Activated CD4-positive, CD25-positive, alpha-beta regulatory T cell treated with anti-CD3 and anti-CD28 coated beads, Interleukin-2, amount 50 U/mL, for 16 hours (primary cell): ENCODE measurements at places on chromosomes 1 and 21.
A peak's percentile ranks its signal among the peaks of the same experiment; 100 is the strongest.

- DNase-seq, result no peak
These were observed 1.3 kb downstream of the EFCAB14 start for GRCh38 chr1:46717654-46718053.

GRCh38 chr1:15816674-15817073, 9.2 kb upstream of the UQCRHL start:
- DNase-seq, result no peak

- no peak for DNase-seq
These were observed 55.6 kb downstream of the SUCO start for GRCh38 chr1:172588296-172589291.

GRCh38 chr1:10866321-10867093, 70.1 kb upstream of the CASZ1 start:
- no peak for DNase-seq

- no peak for DNase-seq
These were observed 35.9 kb upstream of the KIF21B start for GRCh38 chr1:201059401-201059800.

DNA sequence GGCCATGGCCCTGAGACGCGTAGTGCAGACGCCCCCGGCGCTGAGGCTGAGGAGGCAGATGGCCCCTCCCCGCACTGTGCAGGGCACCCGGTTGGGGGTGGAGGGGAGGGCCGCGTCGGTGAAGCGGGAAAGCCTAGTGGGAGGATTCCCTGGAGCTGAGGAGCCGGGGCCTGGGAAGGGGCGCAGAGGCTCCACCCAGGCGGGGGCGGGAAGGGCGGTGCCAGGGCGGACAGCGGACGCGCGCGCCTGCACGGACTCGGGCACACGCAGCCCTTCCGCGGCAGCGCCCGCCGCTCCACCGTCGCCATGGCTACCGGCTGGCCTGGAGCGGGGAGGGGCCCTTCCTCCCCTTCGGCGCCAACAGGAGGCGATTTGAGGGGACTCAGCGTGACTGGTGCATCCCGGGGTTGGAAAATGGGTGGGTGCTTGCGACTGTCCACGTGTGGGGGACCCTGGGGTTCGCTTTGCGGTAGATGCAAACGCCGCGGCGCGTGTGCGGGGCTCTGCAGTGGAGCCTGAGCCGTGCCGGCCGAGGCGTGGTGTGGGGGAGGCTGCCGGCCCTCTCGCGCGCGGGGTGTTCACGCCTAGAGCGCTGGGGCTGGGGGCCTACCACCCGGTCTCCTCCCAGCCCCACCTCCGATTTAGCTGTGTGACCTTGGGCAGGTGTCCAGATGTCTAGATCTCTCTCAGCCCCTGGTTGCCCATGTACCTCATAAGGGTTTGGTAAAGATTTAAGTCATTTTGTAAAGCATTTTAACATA, 35.1 kb downstream of the PTPRF start:
- DNase-seq, result no peak

GRCh38 chr1:70897273-70897672, 150.3 kb downstream of the PTGER3 start:
- no peak for DNase-seq

DNA sequence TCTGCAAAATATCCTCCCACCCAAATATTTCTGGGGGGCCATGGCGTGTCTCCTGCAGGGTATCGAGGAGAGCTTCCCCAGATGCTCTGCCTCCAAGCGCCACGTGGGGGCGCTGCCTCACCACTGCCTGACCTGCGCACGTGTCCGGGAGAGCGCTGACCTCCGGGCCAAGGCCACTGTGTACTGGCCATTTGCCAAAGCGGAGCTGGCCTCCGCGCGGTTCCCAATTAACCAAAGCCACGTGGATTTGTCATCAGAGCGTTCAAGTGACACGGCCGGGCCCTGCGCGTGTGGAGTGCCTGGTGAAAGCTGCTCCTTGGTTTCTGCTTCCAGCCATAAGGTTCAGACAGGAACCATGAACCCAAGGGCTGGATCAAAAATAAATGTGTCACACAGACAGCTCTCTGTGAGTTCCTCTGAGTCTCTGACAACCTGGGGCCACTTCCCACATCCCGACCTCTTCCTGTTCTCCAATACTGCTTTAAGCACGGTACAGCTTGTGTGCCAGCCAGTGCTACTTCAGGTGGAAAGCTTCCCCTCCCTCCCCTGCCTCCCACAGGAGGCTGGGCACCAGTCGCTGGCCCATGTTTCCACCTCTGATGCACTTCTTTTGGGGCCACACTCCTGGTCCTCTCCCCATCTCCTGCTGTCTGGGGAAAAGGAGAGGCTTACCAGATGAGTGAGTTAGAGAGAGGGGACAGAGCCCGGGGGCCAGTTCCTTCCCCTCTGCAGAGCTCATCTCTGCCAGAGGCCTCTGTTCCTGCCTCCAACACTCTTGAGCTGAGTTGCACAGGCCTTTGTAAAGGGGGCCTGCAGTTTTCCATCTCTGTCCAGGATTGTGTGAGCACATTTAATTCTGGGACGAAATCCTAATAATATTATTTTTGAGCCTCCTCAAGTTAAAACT, 26.1 kb downstream of the ZP4 start:
- DNase-seq, result no peak

- DNase-seq, result peak; percentile 21
These were observed 16.3 kb downstream of the IER5 start for GRCh38 chr1:181104790-181105133.

DNA sequence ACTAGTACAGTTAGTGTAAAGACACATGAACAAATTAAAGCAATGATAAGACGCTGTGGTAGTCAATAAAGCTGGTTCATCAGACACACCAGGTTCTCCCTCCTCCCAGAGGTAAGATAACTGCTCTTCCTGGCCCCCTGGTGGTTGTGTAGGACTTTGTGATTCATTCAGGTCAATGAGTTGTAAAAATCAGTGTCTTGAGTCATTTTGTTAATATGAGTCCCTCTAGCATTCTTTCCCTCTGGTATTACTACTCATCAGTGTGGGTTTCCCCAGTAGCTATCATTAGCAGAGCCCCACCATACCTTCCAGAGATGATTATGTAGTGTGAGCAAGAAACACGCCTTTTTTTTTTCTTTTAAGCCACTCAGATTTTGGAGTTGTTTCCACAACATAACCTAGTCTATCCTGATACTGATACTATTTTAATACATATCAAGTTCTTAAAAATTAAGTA, 3.6 kb upstream of the SETDB1 start:
- peak; percentile 70 for DNase-seq

- DNase-seq, result no peak
These were observed 715.5 kb downstream of the NCAM2 start for GRCh38 chr21:21713651-21714180.

- DNase-seq, result no peak
These were observed 28.9 kb upstream of the BTG2 start for GRCh38 chr1:203276408-203276807.

GRCh38 chr1:180907313-180908055, 5.2 kb upstream of the KIAA1614 start:
- DNase-seq, result no peak

DNA sequence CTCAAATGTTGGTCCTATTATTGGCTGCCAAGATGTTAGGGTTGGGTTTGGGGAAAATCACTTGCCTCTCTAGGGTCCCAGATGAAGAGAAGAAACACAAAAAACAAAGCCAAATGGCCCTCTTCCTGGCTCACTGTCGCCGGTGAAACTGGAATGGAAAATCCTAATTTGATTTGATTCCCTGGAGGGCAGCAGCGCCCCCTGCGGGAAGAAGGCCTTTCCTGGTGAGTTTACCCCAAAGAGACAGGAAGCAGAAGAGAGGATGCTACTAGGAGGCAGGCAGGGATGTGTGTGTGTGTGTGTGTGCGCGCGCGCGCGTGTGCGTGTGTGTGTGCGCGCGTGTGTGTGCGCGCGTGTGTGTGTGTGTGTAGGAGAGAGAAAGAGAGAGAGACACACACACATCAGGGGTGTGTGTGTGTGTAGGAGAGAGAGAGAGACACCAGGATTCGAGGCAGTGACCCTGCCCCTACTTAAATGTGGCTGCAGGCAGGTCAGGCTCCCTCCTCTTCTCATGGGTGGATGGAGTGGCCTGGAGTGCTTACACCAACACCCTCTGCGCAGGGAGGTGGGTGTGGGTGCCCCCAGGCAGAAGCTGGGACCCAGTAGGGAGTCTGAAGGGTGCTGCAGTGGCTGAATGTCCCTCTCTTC, 3.1 kb upstream of the SELENON start:
- peak; percentile 74 for DNase-seq

GRCh38 chr1:154529308-154529707, 27.1 kb upstream of the SHE start:
- DNase-seq, result no peak

DNA sequence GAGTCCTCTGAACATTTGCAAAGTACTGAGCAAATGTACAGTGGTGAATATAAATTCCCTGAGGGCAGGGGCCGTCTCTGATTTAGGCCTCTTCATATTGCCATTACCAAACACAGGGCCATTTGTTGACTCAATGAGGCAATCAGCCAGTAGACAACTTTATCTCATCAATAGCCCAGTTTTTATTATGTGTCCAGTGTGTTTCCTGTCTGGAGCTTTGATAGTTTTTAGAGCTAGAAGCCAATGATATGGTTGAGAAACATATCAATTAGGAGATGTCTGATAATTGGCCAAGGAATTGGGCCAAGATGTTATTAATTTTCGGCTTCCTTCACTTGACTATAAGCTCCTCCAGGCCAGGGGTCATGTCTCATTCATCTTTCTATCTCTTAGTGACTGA, 163.0 kb downstream of the ROR1 start:
- DNase-seq, result no peak

DNA sequence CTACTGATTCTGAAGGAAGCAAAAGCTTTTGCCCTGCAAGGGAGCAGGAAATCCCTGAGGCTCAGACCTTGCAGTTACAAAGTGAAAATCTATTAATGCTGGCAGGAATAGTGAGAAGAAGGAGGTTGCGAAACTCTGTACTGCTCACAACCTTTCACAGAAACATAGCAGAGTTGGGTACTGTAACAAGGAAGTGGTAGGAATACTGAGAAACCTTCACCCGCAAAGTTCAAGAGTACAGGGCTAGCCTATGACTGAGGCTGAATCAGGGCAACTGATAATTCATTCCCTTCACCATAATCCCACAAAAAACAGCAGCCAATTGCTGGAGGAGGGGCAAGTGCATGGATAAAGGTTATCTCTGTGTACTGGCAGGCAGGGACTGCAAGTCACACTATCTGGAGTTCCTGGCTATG, 23.9 kb upstream of the KCTD3 start:
- DNase-seq, result no peak

GRCh38 chr1:55593298-55593697, 378.1 kb upstream of the USP24 start:
- no peak for DNase-seq

GRCh38 chr1:203180611-203181330, 5.1 kb upstream of the MYBPH start:
- no peak for DNase-seq

DNA sequence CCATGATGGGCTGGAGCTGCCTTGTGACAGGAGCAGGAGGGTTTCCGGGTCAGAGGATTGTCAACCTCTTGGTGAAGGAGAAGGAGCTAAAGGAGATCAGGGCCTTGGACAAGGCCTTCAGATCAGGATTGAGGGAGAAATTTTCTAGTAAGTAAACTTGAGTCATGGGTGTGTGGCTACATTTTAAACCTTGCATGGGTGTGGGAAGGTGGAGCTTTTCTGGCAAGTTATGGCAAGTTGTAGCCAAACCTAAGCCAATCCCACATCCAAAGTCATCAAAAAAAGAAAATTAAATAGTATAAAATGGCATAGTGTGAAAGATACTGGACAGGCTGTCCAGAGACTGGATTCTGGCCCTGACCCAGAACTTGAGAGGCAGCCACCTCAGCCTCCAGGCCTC, 39.8 kb upstream of the HSD3B1 start:
- DNase-seq, result no peak

- DNase-seq, result no peak
These were observed 50.9 kb downstream of the EVA1C start for GRCh38 chr21:32463367-32463766.

DNA sequence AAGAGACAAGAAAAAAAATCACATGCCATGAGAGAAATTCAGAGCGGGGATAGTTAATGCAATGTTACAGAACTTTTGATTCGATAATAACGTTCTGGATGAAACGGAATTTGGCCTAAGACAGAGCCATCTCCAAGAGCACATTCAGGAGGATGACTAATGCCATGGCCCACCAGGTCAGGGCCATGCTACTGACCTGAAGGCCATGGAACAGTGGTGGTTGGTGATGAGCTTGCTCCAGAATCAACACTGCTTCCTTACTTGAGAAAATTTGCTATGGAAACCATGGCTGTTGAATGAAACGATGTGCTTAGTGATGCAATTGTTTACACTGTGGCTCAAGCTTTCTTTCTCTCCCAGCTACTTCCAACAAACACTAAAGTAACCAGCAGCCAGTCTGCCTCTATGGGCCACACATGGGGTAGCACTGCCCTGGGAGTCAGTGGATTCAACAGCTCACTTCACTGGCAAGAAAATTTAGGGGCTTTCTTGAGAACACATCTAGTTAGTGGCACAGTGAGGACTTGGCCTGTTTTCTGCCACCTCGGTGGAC, 299.1 kb downstream of the PCP4 start:
- no peak for DNase-seq

DNA sequence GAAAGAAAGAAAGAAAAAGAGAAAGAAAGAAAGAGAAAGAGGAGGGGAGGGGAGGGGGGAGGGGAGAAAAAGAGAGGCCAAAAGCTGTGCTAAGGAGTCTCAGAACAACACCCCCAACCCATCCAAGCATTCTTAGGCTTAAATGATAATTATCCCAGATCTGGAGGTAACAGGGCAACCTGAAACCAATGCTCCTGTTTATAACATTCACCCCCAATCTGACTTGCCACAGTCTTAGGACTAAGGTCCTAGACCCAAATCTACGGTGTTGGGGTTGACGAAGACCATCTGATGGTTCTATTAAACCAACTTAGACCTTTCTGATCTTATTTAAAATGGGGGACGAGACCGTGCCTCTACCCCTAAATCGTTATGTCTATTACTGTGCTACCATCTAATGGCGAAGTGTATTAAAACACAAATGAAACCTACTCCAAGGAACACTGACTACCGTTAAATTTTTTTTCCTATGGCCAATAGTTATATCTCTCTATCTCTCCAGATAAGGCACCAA, 119.3 kb upstream of the CDC42BPA start:
- no peak for DNase-seq

- DNase-seq, result no peak
These were observed 49.3 kb downstream of the RAB3GAP2 start for GRCh38 chr1:220222939-220223338.
